RWPE2 (cell line): ENCODE measurements at places on chromosomes 11 and 22.
A peak's percentile ranks its signal among the peaks of the same experiment; 100 is the strongest.

DNA sequence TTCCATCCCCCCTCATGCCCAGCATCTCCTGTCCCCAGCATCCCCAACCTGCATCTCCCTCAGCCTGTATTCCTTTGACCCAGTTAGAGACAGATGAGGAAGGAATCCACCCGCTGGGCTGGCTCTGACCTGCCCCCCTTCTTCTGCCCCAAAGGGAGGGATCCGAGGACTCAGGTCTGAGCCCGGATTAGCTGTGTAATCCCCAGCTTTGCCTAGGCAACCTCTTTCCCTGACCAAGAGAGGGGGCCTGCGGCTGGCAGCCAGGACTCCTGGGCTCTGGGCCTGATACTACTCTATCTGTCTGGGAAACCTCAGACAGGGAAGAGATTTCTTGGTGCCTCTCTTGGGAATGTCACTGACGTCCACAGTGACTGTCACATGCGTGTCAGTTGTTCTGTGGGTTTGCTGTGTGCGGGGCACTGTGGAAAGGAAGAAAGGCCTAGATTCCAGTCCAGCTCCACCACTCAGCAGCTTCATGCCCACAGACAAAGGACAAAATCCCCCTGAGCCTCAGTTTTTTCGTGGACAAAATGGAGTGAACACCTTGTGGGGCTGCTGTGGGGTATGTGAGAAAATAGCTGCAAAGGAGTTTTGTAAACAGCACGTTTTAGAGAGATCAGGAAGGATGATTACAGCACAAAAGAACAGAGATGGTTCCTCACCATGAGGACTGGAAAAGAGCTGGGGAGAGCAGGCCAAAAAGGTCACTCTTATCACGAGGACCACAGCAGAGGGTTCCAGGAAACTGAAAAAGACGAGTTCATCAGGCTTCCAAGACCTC, 1.3 kb upstream of the NDUFV1 start:
- DNase-seq, result no peak

- no peak for DNase-seq
Measured at GRCh38 chr11:63826471-63827190, 12.3 kb upstream of the MARK2 start.

- peak; percentile 80 for DNase-seq
Measured at GRCh38 chr11:113474362-113475159, 637 bp downstream of the DRD2 start.

- DNase-seq, result no peak
Measured at GRCh38 chr11:86041975-86042378, 26.9 kb downstream of the PICALM start.

GRCh38 chr22:42511401-42511891, 8.2 kb downstream of the RRP7A start:
- DNase-seq, result no peak

- DNase-seq, result peak; percentile 21
Measured at GRCh38 chr11:1931341-1932104, 12.0 kb downstream of the TNNT3 start.

DNA sequence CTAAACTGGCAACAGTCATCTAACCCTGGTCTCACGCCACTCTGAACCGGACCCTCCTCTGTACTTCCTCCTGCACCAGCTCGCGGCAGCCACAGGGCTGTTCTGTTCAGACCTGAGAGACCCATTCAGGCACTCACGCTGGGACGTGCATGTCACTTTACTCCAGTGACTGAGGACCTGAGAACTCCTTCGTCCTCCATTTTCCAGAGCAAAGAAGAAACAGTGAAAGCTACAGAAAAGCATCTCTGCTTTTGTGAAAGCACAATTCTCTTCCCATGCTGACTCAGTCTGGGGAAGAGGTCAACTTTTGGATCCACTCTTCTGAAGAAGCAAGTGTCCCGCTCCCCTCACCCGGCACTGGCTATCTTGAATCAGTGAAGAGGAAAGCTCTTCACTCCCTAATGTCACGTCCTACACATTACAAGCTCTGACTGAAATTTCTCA, 24.5 kb downstream of the PISD start:
- no peak for DNase-seq

DNA sequence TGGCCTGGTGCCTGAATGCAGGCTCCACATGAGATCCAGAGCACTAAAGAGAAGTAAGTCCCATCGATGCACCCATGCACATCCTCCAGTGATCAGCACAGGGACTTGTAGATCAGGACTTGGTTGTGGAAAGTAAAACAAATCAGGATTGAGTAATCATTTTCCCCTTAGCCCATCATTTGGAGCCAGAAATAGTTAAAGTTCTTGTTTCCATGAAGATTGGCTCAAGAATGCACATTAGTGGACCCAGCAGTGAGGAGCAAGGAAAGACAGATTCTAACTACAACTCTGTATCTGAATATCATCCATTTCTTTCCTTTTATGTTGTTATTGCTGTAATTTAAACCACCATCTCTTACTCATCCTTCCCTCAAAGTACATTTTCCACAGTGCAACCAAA, 19.1 kb downstream of the CCDC83 start:
- no peak for DNase-seq

DNA sequence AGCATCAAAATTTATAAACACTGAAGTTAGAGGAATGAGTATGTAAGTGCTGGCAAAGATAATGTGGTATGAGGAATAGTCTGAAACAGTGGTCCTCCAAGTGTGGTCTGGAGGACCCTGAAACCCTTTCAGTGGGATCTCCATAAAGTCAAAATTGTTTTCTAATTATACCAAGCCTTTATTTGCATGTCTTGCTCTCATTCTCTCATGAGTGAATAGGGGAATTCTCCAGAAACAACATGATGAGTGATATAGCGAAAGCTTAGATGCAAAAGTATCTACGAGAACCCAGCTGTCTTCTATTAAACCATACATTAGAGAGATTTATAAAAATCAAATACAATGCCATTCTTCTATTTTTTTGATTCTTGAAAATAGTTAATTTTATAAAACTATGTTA, 145.0 kb upstream of the RAG2 start:
- no peak for DNase-seq

- DNase-seq, result no peak
Measured at GRCh38 chr22:25142102-25142501, 57.6 kb upstream of the CRYBB3 start.

DNA sequence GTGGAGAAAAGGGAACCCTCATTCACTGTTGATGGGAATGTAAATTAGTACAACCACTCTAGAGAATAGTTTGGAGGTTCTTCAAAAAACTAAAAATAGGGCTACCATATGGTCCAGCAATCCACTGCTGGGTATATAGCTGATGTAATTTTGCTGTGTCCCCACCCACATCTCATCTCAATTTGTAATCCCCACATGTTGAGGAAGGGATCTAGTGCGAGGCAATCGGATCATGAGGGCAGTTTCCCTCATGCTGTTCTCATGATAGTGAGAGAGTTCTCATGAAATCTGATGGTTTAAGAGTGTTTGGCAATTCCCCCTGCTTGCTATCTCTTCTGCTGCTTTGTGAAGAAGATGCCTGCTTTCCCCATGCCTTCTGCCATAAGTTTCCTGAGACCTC, 17.1 kb upstream of the OR52M1 start:
- no peak for DNase-seq

GRCh38 chr22:35624547-35624946, 7.4 kb upstream of the MB start:
- DNase-seq, result no peak

DNA sequence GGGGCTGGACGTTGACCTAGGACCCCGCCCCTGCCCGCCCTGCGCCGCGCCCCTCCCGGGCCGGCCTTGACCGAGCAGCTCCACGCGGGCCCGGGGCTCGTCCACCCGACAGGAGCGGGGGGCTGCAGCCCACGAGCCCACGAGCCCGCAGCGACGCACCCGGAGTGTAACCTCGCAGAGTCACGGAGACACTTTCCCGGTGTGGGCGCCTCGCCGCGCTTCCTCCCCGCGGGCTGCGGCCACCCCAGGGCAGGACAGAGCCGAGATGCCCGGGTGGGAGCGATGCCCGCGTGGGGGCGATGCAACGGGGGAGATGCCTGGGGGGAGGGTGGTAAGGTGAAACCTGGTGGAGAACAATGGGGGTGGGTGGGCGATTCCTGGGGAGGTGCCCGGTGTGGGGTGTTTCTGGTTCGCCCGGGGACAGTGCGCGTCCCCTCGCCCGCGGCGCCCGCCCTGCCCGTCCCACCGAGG, 4.9 kb upstream of the ZBED4 start:
- DNase-seq, result no peak
